Stimulated activated CD8-positive, alpha-beta memory T cell treated with anti-CD3 and anti-CD28 coated beads, Interleukin-7, amount 100 ng/mL, for 1 hour (primary cell): ENCODE measurements at places on chromosomes 12 and 14.

DNA sequence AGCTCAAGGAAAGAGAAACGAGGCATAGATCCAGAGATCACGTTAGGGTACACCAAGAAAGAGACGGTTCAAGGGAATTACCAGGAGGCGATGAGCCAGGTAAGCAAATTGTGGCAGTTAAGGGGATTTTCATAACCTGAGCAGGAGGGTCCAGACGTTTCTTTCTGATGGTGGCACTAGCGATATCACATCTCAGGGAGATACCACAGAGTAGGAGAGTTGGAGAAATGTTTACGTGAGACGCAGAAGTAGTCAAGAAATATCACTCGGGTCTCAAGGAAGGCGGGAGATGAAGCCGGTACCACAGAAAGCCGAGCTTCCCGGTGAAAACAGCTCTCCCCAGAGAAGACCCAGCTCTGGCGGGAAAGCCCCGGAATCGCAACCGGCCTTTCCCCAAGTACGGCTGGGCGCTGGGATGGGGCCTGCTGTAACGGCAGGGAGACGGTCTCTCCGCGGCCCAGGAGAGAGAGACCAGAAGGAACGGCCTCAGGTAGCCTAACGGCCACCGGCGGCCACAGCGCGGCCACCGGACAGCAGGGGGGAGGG is 485 bp downstream of the SENP1 start:
- DNase-seq = no peak

DNA sequence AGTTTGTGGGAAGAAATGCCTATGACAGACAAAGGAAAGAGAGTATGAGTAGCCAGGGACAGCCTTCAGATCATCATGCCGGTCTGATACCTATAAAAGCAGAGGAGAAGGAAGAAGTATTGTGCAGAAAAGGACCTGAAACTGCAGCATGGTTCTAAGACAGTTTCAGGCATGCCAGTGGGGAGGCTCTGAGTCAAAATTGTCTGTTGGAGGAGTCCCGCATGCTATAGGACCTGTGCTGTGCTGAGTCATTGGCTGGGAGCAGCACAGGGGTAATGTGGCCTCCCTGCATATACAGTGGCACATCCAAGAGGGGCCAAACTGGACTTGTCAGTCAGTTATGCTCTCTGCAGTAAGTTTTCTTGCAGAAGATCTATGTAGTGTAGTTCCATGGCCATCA is 40.7 kb downstream of the NEUROD4 start:
- no peak for DNase-seq

GRCh38 chr12:102726686-102727085 is 190.4 kb downstream of the PAH start:
- no peak for DNase-seq

DNA sequence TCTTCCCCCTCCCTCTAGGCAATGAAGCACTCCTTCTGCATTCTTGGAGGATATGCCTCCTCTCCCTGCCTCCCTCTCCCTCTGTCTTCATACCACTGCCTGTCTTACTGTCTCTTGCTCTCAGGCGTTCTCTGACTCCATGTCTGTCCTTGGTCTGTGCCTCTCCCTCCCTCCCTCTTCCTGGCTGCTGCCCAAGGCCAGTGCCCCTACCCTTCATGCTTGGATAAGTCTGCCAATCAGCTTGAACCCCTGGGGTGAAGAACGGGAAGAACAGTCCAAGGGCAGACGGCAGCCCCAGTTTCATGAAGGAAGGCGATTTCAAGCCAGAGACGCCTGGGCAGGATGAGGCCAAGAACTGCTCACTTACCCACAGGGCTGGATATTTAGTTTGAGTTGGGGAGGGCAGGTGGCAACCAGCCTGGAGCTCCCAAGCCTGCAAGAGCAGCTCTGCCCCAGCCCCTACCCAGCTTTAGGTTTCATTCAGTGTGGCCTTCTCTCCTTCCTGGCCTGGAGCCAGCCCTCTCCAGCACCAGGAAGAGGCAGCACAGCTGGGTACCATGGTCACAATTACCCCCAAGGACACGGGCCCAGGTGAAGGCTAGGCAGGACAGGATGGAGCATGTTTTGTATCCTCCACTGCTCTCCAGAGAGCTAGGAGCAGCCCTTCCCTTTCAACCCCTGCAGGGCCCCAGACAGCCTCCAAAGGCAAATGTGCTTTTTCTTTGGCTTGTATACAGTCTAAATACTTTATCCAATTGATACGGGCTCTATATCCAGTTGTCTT is 35.8 kb upstream of the LTBP2 start:
- DNase-seq = no peak

DNA sequence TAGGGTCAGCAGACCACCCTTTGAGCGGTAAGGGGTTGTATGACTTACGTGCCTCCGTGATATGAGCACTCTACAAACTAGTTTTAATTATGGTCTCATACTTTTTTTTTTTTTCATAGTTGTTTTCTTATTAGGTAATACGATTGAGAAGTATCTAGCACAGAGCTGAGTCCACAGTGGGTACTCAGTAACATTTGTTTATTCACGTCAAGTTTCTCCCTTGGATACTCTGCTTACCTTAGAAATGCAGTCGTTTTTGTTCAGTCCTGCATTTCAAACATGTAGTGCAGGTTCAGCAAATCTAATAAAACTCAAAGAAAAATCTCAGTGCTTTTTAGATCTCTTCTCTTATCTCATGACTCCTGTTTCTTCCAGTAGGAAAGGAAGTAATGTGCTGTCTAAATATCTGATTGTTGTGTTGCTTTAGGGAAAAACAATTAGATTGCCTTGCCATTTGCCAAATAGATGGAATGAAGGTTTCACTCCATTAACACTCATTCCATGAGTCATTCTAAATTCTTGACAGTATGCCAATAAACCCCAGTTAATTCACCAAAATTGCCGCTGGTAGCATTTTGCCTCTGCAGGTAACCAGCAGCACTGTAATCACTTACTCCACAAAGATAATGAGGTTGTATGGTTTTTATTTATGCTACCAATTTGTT is 118.9 kb downstream of the PTCSC3 start:
- DNase-seq = no peak

- no peak for DNase-seq
Observed at GRCh38 chr12:104064842-104065427, 604 bp downstream of the HCFC2 start.

GRCh38 chr14:97851428-97851995 is 1054.3 kb downstream of the VRK1 start:
- DNase-seq = no peak

DNA sequence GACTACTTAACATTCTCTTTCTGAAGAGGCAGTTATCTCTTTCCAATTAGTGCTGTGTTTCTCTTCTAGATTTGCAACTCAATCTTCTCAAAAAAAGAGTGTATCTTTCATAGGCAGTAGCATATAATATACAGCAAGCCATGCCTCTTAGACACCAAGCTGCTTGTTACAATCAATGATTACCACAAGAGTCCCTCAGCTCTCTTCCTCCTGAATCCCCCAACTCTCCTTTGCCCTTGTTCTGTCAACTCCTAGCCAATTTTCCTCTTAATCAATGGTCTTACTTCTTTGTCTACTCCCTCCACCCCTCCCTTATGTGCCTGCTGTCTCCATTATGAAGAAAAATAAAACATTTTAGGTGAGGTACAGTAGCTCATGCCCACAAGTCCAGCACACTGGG is 2.6 kb downstream of the TMTC1 start:
- no peak for DNase-seq

- no peak for DNase-seq
Observed at GRCh38 chr12:11765817-11766794, 116.6 kb downstream of the ETV6 start.
